NCI-H1092 (cell line): ENCODE measurements at places on chromosomes 3 and 15.

DNA sequence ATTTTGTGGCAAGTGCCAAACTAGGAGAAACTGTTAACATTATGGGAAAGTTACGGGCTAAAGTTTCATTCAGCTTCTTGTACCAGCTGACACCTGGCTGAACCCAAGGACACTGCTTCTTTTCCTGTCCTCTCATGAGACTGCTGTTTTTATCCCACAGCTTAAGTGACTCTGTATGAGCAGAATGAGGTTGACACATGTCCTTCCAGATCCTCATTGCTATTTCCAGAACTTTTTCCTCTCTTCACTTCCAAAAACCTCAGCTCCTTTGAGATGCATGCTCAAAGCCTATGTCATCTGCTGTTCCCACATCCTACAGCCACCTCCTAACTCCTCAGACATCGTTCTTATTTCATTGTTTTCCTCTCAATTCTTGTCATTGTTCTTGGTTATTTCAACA is 183.6 kb downstream of the DCLK3 start:
- DNase-seq, result no peak

- DNase-seq, result no peak
These were observed 210.2 kb downstream of the XXYLT1 start for GRCh38 chr3:195060531-195061291.

GRCh38 chr3:177498037-177498857 is 301.0 kb upstream of the TBL1XR1 start:
- DNase-seq, result no peak

DNA sequence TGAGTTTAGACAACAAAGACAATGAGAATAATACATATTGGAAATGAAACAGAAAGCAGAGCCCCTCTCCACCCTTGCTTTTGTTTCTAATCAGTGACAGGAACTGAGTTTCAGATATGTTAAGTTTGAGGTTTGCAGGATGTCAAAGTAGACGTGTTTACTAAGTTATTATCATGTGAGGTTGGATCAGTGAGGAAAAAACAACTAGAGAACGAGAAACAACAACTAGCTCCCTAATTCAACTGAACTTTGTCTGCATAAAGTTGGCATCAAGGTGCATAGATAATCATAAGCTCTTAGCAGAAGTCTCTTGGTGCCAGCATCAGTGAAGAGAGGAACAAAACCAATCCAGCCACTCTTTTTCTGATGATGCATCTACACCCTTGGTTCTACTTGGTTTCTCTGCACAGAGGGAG is 491.1 kb upstream of the NR2F2 start:
- DNase-seq, result no peak

DNA sequence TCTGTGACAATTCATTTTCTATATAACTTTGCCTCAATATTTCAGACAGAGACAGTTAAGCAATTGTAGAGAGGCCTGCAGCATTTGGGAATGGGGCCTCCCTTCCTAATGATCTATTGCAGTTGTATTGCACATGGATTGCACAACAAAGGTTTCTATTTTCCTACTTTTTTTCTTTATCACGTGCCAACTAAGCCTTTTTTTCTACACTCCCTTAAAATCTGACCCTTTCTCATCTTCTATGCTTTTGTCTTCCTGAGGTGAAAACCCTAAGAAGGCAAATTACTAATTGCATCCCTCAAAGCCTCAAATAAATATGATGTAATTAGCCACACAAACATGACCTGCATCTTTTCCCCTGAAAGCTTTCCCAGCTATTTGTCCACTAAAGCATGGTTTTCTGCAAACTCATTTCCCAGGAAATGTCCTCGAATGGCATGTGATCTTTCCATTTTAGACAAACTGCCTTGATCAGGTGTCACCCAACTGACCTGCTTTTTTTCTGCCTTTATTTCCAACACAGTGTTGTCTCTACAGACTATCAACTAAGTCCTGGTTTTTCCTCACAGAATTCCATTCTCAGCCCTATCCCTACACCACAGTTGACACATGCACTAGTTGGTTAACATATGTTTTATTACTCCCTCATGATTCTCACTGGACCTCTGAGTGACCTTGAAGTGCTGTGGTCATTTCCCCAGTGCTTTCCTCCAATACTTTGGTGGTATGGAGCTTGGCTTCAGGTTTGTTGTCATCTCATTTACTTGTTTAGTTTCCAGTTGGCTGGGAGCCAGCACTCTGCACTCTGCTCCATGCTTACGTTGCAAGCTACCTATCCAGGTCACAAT is 31.9 kb upstream of the TSC22D2 start:
- no peak for DNase-seq

DNA sequence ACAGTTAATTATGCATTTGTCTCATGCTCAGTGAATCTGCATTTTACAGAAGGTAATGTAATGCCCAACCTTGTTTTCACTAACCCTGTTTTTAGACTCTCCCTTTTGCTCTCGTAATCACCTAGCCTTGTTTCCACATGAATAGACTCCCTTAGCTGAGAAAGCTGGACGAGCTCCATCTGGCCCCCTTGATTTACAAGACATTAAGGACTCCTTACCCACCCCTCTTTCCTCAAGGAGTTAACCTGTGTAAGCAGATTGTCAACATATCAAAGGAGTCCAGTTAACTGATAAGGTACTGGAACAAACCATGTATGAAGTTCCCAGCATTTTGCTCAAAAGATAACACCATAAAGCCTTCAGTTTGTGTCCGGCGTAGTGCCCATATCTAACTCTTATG is 99.6 kb downstream of the VPS8 start:
- no peak for DNase-seq

DNA sequence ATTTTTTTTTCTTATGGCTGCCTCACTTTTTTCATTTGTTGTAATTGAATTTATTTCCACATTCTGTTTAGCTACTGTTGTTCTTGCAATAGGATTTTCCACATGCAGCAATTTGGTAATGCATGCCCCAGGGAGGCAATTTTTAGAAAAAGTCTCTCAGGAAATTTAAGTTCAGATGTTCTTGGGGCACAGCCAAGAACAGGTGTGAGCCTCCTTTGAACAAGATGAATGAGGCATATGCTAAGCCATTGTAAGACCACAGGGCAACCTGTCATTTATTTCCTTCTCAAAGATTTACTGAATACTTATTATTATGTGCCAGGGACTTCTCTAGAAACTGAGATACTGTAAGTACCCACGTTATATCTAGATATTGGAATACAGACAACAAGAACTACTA is 549.5 kb downstream of the DIPK2A start:
- DNase-seq, result no peak

- no peak for DNase-seq
These were observed 616.4 kb upstream of the CBLB start for GRCh38 chr3:106485217-106485616.

- DNase-seq, result no peak
These were observed 380.0 kb downstream of the PDCD6IP start for GRCh38 chr3:34178415-34178814.

DNA sequence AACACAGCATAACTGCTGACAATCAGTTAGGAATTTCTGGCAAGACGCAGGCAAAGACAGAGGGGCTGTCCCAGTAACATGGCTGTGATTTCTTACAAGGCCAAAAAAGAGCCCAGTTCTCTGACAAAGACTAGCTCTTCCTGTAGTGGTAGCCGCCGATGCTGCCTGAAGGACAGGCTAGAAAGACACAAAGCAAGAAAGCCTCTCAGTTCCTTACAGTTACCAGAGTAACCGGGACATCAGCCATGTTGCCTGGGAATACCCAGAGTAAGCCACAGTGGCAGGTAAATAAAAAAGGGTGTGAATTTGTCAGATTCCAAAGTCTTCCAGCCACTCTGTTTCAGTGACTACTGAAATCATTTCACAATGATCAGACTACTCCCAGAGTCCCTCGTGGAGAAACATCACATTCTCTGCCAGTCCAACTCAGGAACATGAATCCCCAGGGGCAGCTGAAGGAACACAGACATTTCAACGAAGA is 493.6 kb upstream of the ADAMTS9 start:
- DNase-seq, result no peak

DNA sequence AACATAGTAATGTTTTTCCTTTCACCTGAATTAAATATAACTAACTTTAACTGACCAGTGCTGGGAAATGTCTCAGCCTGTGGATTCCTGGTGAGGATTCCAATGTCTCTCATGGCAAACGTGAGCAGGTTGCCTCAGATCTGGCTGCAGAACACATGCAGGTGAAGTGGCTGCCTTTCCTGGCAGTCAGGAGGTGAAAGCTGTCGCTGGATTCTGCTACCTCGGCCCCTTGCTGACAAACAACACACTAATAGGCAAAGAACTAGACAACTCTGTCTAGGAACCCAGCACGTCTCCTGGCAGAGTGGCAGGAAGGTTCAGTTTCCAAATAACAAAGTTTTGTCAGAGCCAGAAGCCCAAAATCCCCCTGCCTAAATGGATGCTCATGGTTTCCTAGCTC is 400.8 kb upstream of the PPP2R3A start:
- DNase-seq, result no peak

- no peak for DNase-seq
These were observed 273.1 kb upstream of the SGO1 start for GRCh38 chr3:20458994-20459716.

DNA sequence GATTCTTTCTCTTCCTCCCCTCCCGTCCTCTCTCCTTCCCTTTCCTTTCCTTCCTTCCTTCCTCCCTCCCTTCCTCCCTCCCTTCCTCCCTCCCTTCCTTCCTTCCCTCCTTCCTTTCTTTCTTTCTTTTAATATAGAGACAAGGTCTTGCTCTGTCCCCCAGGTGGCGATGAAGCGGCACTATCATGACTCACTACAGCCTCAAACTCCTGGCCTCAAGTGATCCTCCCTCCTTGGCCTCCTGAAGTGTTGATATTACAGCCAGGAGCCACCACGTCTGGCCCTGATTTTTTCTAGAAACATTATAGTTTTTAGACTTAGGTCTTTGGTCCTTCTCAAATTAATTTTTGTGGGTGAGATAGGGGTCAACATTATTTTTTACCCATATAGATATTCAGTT is 15.5 kb downstream of the GRM2 start:
- no peak for DNase-seq

- no peak for DNase-seq
These were observed 10.6 kb upstream of the SFMBT1 start for GRCh38 chr3:53056442-53056841.

GRCh38 chr3:122469659-122470058 is 45.1 kb downstream of the KPNA1 start:
- no peak for DNase-seq

- peak; percentile 46 for DNase-seq
These were observed 579.4 kb upstream of the TBL1XR1 start for GRCh38 chr3:177776661-177777101.

DNA sequence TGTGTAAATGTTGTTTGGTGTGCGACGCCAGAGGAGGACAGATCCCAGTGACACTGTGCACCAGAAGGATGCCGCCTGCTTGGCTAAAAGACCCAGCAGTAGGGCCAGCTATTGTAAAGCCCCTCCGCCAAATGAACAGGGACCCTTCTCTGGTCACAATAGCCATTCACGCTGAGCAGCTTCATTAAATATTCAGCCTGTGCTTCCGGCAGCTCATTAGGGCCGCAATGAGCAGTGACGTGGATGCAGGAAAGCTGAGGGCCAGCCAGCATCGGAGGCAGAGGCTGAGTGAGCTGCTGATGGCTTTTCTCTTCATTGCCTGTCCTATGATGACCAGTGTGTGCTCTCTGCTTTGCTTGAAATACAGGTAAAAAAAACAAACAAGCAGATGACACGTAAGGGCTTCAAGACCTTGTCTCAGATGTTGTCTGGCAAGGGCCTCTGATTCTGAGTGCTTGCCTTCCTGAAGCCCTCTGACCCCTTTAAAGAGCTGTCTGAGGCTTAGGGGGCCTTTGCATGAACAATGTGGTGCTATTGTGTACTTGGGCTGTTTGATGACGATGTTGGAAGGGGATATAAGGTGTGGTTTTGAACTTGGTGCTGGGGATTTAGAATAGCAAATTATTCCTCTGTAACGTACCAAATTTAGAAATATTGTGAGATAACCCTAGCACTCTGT is 130.4 kb downstream of the FEZF2 start:
- DNase-seq, result peak; percentile 23

DNA sequence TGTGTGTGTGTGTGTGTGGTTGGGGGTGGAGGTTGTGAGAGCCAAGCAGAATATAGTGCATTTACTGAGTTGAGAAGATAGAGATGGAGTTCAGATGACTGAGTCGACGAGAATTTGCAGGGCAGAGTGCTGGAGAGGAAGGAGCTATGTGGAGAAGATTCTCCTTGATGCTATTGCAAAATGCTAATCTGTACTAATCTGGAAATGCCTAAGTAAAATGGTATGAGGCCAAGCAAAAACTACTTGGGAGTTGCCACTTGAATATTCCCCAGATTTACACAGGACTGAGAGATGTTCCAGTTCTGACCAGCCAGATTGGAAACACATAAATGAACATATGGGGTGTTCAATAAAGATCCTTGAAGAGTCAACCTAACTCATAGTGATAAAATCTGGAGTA is 316.4 kb downstream of the NSUN3 start:
- no peak for DNase-seq

- DNase-seq, result no peak
These were observed 35.6 kb downstream of the IMPG2 start for GRCh38 chr3:101284757-101285156.

DNA sequence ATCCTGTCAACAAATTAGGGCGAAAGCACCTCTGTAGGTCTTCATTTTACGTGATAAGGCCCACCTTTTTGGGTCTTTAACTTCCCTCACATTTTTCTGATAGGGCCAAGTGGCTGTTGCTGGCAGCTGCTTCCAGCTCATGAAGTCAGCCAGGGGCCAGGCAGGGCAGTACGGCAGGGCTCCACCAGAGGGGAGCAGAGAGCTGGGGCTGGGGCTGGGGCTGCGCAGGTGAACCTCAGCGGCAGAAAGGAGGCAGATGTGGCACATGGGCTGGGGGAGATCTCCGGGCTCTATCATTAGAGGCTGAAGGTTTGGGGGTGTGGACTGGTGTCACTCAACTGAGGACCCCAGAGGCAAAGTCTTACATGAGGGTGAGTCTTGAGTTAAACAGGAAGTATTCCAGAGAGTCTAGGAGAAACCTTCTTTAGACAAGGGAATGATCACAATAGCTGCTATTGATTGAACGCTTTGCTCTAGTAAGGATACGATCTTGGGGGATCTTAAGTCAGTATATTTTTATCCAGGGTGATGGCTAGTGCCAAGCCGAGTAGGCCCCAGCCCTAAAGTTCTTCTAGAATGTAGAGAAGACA is 62.8 kb upstream of the MEX3B start:
- no peak for DNase-seq

GRCh38 chr3:5579139-5579602 is 391.7 kb downstream of the EDEM1 start:
- no peak for DNase-seq

DNA sequence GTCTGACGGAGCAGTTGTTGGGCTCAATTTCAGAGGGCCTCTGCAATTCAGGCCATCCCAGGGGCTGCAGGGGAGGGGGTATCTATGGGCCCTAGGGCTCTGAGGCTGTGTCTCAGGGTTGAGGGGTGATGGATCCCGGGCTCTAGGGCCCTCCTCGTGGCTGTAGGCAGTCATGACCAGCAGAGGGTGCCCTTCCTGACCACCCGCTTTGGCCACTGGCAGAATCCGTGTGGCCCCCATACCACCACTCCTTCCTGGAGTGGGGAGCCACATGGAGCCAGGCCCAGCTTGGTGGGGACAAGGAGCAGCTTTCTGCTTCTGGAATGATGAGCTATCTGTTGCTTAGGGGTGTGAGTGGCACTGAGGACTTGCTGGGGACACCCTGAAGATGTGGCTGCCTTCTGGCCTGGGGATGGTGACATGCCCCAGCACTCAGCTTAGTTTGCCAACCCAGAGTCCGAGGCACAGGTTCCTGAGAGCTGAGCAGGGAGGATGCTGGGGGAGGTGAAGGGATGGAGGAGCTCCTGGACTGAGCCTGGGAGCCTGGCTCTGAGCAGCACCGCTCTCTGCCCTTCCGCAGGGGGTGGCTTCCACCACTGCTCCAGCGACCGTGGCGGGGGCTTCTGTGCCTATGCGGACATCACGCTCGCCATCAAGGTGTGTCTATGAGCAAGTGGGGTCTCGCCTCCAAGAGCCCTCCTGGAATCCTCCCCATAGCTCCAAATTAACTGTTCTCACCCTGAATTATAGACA is 20.2 kb downstream of the HDAC11 start:
- no peak for DNase-seq
